Coronary artery (tissue), 2 donors: ENCODE measurements at places on chromosomes 11 and 22.

DNA sequence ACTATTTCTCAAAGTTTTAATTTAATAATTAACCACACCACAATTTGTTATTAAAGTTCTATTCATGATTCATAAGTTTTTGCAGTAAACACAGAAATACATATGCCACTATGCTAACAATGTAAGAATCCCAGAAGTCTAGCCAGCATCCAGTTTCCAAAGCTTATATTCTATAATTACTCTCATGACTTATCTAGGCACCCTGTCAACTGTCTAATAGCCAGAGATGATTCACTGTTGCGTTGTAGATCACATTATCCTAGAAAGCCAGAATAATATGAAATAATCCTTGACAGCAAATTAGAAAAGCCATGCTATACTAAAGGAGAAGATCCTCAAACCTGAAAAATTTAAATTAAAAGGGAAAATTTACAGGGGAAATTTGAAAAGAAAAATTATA lies 141.0 kb downstream of the SOX6 start:
- DNase-seq: no peak

DNA sequence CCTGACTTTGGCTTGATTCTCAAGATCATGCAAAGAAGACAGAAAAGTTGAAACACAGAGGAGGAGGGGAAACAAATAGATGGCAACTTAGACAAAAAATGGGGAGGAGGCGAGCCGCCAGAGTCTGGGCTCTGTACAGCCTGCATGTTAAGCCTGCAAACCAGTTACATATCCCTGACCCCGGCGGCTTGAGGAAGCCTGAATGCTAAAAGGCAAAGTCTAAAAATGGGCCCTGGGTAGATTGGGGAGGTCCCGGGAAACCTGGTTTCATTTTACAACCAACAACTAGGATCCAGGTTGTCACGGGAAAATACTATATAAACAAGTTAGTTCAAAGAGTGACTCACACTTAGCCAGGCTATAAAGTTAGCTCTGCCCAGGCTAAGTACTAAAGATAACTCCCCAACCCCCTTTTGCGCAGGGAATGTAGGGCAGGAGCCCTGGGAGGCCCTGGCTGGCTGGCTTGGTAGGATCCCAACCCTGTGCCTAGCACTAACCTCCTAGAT lies 18.8 kb upstream of the ZBTB16 start:
- no peak for DNase-seq

GRCh38 chr11:110571081-110571720 lies 141.0 kb downstream of the ARHGAP20 start:
- DNase-seq: no peak

GRCh38 chr11:35337136-35337913 lies 82.0 kb downstream of the SLC1A2 start:
- no peak for DNase-seq

GRCh38 chr11:83007477-83007876 lies 64.2 kb downstream of the RAB30 start:
- no peak for DNase-seq

DNA sequence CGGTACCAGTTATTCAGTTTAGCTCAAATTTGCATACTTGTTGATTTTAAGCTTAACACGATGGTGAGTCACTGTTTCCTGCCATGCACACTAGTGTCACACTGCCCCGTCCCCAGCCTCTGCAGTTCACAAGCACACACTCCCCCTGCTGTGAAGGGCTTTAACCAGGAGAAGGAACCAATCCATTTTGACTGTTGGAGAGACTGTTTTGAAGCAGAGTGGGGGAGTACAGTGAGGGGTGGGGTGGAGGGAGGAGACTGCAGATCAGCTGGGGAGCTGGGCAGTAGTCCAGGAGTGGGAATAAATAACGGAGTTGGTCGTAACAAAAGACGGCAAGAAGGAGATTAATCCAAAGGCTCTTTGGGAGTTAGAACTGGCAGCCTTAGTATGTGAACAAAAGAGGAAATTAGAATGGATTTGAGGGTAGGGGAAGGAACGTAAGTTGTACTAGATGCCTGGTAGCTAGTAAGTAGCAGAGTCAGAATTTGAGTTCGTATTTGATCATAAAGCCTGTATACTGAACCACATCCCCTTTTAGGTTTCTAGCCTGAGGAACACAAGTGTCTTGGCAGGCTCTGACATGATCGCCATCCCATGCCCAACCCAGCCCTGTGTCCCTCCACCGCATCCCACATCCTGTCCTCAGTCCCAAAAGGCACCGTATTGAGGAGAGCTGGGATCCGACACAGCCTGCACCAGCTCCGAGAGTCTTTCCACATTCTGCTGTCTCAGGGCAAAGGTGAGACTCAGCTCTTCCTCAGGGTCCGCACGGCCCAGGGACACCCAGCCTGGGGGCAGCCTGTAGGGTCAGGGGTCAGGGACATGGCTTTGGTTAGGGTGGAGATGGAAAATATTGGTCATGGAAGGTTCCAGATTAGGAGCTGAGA lies 862 bp downstream of the TPP1 start:
- DNase-seq: no peak

DNA sequence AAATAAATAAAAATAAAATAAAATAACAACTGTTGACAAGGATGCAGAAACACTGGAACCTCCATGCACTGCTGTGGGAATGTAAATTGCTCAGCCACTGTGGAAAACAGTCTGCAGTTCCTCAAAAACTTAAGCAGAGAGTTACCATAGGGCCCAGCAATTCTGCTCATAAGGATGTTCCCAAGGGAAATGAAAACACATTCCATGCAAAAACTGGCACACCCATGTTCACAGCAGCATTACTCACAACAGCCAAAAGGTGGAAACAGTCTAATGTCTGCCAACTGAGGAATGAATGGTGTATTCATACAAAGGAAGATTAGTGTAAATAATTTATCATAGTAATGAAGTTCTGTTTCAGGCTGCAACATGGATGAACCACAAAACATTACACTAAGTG lies 3.2 kb upstream of the KRTAP5-10 start:
- no peak for DNase-seq

GRCh38 chr11:33942954-33943353 lies 51.1 kb upstream of the LMO2 start:
- no peak for DNase-seq

DNA sequence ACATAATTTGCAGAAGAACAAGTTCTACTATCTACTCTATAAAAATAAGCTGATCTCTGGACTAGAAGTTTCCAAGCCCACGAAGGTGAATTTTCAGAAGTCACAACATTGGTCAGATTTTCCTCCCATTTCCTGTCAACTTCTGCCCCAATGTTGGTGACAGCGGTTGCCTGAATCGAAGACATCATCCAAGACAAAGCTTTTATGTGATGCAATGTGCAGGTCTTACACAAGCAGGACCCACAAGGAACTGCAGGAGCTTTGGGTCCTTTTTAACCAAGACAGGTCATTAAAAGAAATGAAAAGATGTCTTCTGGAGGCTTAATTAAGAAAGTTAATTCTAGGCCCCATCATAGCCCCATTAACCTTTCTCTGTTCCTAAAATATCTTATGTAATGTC lies 125.6 kb upstream of the BLID start:
- no peak for DNase-seq

DNA sequence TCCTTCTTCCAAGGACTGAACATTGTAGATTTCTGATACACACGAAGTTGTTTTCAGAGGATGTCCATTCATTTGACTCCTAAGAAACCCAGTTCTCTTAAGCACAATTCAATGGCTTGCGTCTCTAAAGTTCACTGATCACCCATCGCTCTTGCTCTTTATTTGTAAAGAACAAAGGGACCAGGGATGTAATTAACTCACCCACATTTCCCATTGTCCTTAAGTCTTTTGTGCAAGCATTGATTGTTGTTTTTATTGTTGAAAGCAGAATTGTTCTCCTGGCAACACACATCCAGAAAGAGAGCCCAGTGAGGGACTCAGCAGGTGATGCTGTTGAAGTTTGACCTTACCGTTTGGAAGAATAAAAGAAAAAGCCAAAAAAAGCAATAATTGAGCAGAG lies 59.2 kb downstream of the SPON1 start:
- no peak for DNase-seq

GRCh38 chr11:17076517-17077239 lies 789 bp downstream of the RPS13 start:
- no peak for DNase-seq

DNA sequence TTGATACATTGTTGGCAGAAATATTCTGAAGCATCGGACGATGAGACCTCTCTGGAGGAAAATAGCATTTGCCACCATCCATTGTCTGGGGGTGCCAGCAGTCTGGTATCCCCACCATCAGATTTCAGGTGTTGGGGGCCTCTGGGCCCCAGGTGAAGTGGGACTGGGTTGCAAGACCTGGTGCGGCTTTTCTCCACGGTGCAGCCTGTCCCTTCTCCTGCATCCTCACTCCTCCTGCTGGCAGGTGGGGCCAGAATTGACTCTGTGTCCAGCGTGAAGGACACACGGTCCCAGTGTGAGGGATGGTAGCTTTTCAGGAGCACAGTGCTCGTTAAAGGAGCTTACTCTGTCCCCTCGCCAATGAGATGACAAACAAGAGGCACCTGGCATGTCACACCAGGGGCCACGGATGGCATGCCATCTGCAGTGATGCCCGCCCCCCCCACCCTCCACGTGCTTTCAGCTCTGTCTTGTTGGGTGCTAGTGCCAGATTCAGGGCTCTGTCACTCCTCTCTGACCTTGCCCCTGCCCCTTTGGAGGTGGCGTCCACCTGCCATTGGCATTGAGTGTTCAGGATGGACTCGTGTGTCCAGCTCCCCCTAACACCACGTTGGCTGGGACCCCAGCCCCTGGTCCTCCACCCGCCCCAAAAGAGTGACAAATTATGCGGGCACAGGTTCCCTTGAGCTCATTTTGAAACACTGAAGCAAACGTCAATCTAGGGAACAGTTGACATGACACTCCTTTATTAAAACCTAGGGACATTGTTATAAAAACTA lies 62.4 kb downstream of the PARVG start:
- DNase-seq: no peak

GRCh38 chr11:44176546-44177213 lies 81.2 kb downstream of the EXT2 start:
- DNase-seq: no peak

DNA sequence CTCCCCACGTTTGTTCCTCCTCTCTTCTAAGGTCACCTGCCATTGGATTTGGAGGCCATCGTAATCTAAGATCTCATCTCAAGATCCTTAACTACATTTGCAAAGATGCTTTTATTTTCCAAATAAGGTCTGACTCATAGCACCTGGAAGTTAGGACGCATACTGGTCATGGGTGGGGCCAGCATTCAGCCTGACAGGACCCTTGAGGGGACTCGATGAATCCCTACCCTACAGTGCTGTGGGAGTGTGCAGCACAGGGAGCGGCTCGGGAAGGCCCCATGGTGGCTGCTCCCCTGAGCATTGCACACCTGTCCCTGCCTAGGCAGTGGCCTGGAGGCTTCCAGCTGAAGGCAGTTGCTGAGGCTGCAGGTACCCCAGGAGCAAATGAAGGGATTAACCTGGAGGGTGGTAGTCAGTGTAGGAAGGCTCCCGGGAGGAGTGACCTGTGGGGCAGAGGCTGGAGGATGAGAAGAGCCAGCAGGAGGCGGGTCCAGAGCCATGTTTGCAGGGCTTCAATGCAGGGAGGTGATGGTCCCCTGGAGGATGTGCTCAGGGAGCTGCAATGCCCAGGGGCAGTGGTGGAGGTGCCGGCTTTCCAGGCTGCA lies 362.2 kb downstream of the CTTN start:
- DNase-seq: no peak

DNA sequence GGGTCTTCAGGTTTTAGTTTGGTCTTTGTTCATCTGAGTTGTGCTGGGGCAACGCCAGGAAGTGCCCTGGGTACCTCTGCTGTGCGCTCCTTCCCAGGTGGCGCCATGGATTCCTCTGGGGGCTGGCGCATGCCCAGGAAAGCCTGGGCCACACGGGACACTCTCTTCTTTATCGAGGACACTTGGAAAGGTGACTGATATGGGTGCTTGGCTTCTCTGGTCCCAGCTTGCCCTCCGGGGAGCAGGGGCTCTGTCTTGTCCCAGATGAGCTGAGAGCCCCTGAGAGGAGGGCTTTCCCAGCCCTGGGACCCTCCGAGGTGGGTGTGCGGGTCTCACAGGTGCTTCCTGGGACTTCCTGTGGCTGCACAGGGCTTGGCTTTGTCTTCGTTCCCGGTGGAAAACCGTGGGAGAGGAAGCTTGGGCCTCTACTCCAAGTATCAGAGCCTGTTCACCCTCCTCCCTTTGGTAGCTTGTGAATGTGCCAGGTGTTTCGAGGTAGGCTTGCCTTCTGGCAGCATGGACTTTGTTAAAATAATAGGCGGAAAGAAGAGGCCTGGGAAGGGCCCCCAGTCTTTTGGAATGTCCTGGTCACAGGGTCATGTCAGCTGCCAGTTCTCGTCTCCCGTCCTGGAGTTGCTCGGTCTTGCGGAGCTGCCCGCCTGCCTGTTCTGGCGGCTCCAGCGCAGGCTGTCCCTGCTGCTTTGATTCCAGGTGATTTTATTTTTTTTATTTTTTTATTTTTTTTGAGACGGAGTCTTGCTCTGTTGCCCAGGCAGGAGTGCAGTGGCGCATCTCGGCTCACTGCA lies 10.1 kb upstream of the NEAT1 start:
- no peak for DNase-seq

DNA sequence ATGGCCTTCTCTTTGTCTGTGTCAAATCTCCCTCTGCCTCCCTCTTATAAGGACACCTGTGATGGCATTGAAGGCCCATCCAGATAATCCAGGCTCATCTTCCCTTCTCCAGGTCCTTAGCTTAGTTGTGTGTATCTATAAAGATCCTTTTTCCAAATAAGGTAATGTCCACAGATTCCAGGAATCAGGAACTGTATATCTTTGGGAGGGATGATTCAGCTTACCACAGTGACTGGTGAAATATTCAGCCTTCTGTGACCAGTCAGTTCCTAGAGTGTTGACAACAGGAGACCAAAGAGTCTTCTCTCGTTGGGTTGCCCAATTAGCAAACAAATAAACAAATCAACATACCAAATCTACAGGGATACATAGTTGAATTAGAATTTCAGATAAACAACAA lies 175.8 kb downstream of the MPPED1 start:
- no peak for DNase-seq

DNA sequence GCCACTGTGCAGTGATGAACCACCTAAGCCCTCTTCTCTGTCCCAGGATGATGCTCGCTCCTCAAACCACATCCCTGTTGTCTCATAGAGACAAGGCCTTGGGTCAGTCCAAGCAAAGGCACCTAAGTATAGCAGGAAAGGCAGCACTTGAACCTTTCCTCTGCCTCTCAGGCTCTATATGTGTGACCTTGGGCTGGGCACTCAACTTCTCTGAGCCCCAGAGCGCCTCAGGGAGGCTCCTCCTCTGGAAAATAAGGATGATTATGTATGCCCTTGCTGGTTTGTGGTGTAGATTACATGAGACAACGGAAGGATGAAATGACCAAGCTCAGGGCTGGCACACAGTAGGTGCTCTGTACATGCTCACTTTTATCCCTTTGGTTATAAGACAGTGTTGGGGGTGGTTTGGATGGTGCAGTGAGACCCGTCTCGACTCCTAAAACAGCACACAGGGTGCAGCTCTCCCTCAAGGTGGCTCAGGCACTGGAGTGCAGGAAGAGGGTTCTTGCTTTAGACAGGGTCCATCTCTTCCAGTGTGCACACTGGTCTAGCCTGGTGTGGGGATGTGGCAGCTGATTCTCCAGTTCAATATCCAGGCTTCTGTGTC lies 40.2 kb upstream of the ACCSL start:
- DNase-seq: peak; percentile 56
